GM13977 (cell line): ENCODE measurements at places on chromosomes 7 and 10.
A peak's percentile ranks its signal among the peaks of the same experiment; 100 is the strongest.

DNA sequence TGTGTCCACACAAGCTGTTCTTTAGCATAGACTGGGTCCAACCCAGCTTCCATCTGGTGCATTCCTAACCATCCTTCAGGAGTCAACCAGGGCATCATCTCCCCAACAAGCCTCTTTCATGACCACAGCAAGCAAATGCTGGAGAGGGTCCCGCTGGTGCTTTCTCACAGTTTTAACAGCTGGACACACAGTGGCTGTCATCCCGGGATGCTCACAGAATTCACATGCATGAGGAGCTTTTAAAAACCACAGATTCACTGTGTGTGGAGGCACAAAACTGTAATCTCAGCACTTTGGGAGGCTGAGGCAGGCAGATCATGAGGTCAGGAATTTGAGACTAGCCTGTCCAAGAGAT, 6.4 kb upstream of the CYP3A7 start:
- DNase-seq, result no peak

GRCh38 chr10:62582101-62582705, 208.0 kb downstream of the ZNF365 start:
- no peak for DNase-seq

DNA sequence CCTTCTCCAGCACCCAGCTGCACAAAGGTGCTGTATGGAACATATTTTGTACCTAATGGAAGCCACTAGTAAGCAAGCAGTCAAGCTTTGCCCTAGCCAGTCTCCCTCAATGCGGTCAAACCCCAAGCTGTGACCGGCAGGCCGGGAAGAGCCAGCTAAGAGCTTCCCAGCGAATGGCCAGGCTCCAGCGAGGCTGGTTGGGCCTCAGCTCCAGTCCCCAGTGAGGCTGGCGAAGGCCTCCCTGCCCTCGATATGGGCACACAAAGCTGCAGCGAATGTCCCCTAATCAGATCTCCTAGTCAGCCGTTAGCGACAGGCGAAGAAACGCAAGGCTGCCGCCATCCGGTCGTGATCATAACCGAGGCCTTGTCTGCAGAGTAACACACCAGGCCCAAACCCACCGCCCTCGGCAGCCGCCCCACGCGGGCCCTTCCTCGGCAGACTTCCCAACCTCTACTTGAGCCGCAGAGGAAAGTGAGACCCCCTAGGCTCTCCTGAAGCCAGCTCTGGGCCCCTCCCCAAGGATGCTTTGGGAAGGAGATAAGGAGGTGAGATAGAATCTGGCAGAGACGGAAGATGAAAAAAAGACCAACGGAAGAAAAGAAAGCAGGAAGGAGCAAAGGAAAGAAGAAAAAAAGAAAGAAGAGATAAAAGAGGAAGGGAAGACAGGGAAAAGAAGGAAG, 3.1 kb upstream of the HOXA9 start:
- no peak for DNase-seq

- no peak for DNase-seq
Observed at GRCh38 chr7:51242881-51243518, 73.6 kb downstream of the COBL start.

- DNase-seq, result no peak
Observed at GRCh38 chr10:32995066-32995622, 37.1 kb upstream of the ITGB1 start.

DNA sequence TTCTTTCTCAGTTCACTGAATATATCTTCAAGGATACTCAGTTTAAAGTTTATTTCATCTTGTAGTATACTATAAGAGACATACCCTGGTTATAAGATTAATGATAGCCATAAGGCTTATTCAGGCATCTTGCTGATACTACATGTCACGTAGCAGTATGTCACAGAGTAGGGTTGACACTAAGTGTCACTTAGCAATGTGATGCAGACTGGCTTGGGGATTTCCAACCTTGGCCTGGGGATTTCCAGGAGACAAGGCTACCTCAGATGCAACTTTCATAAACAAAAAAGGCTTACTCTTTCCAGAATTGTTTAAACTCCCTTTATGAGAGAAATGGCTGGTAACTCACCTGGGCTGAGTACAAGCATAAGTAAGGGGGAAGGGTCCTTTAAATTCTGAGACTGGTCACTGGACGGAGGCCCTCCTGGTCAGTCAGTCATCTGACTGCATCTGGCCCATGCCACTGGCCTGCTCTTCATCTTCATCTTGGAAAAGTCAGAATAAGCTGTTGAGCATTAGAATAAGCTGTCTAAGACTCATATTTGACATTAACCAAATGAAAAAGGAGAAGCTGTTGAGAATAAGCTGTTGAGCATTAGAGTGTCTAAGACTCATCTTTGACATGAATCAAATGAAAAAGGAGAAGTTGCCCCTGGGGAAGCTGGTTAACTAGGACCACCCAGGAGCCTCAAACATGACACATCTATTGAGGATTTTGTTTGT, 9.5 kb downstream of the SLC13A1 start:
- peak; percentile 23 for DNase-seq

- no peak for DNase-seq
Observed at GRCh38 chr7:41294556-41295454, 408.1 kb downstream of the INHBA start.

DNA sequence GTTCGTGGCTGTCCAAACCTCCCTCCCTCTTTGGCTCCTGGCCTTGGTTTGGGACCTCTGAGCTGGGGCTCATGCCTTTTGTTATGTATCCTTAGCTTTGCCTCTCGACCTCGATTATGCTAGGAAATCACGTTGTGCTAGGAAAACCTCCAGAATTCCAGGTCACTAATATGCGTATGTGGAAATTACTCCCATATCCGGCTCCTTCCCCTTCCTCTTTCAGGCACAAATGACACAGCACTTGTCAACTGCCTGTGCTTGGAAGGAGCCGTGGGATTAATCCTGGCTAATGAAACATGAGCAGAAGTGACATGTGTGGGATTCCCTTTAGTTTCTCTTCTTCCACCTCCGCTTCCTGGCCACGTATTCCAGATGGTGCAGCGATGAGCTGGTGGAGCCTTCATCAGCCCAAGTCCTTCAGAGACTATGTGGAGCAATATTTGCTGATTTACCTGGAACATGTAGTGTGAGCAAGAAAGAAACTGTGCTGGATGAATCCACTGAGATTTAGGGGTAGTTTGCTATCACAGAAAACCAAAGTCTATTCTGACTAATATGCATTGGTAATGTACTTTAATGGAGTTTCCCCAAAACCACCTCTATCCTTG, 149.2 kb downstream of the REEP3 start:
- peak; percentile 49 for DNase-seq

- DNase-seq, result no peak
Observed at GRCh38 chr7:107609811-107610261, 29.8 kb downstream of the BCAP29 start.

- DNase-seq, result no peak
Observed at GRCh38 chr7:46133072-46133471, 212.0 kb upstream of the IGFBP3 start.

DNA sequence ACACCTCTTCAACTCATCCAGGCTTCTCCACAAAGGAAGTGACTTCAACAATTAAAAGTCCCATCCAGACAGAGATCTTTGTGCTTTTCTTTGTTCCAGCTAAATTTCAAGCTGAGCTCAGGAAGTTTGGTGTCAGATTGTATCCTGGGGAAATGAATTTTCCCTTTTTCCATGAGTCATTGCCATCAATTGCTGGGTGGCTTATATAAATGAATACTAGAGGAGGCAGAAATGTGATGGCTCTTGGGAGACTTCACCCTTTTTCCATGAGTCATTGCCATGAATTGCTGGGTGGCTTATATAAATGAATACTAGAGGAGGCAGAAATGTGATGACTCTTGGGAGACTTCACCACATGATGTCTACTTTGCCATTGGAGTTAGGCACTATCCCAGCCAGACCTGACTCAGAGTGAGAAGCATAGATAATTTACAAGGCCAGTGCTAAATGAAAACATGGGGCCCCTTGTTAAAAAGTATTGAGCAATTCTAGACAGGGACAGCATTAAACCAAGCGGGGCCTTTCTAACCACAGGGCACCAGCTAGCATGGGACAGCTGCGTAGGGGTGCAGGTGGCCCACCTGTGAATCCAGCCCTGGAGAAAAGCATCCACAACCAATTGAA, 339.2 kb upstream of the PODXL start:
- DNase-seq, result no peak

DNA sequence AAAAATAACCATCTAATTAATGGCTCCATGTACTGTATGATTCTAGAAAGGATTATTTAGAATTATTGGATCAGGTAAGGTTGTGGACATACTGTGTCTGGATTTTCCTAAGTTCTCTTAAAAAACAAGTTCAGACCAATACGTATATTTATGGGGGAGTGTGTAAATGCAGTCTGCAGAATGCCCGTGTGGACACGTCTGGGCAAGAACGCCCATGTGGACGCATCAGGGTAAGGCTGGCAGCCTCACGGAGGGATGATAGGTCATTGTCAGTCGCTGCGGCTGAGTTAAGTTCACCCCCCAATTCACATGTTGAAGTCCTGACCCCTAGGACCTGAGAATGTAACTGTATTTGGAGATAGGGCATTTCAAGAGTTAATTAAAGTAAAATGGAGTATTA, 160.0 kb upstream of the SHH start:
- DNase-seq, result no peak

- no peak for DNase-seq
Observed at GRCh38 chr7:88449410-88449809, 142.7 kb upstream of the STEAP4 start.

GRCh38 chr7:44338600-44338999, 13.2 kb upstream of the CAMK2B start:
- no peak for DNase-seq

- DNase-seq, result no peak
Observed at GRCh38 chr10:84424731-84425167, 96.4 kb downstream of the CCSER2 start.

- DNase-seq, result no peak
Observed at GRCh38 chr7:45082031-45082830, 6.5 kb downstream of the NACAD start.

DNA sequence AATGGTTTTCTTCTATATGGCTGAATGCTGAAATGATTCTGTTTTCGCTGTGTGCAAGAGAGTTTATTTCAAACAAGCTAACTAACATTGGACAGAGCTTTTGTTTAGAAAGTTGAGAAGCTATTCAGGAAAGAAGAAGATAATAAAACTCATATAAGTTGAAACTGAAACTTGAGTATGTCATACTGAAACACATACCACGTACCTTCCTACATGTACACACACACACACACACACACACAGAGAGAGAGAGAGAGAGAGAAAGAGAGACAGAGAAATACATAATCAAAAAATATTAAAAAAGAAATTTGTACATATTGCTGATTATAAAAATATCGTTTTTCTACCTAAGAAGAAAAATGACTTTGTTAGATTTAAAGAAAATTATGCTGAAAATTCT, 561.9 kb upstream of the KCND2 start:
- peak; percentile 17 for DNase-seq

GRCh38 chr7:70674571-70675010, 457.4 kb upstream of the GALNT17 start:
- no peak for DNase-seq

GRCh38 chr7:50599385-50599784, 34.2 kb upstream of the DDC start:
- DNase-seq, result no peak

- DNase-seq, result no peak
Observed at GRCh38 chr7:158328376-158329013, 259.1 kb downstream of the PTPRN2 start.

- DNase-seq, result no peak
Observed at GRCh38 chr10:17075533-17076359, 53.9 kb downstream of the CUBN start.

- DNase-seq, result no peak
Observed at GRCh38 chr7:118573085-118573484, 348.6 kb downstream of the ANKRD7 start.
